Lower leg skin (tissue), 4 donors: ENCODE measurements at places on chromosomes 6 and 20. TPM values are rescaled to one million over a fixed set of nuclear protein-coding genes. Genes with fewer than 3 reads are reported as not detected.

Gene TSPO2
- total RNA-seq, result not detected

Gene NOX3
- total RNA-seq, result not detected

Gene SNAP25
- total RNA-seq, result 0.34 TPM

Gene PRDM13
- not detected for total RNA-seq

GRCh38 chr6:16205377-16206144, 32.8 kb upstream of the GMPR start:
- DNase-seq, result no peak

DNA sequence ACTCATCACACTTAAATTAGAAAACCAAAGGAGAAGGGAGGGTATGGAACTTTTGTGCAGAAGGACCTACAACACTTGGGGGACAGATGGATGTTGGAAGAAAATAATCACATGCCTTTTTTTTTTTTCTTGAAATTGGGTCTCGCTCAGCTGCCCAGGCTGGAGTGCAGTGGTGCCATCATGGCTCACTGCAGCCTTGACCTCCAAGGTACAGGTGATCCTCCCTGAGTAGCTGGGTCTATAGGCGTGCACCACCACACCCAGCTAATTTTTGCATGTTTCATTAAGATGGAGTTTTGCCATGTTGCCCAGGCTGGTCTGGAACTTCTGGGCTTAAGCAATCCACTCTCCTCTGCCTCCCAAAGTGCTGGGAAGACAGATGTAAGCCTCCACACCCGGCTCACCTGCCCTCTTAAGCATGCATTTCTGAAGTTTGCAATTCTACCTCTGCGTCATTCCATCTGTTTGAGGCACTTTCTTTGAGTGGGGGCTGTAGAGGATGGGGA, 370.8 kb upstream of the JARID2 start:
- DNase-seq, result no peak

DNA sequence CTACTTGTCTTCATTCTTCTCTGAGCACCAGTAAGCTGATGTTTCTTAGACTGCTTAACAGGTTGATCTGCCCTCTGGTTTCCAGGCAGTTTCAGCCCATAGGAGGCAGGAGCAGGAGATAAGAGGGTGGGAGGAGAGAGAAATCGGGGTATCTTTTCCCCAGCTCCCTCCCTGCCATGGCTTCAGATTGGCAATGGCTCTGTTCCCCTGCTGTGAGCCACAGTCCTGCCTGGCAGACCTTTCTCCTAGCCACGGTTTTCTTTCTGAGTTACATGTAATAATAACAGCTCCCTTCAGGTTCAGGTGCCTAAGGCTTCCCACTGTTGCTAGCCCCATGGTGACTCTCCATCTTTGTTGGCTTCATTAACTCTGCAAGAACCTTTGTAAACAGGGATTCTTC, 115.3 kb downstream of the CD83 start:
- DNase-seq, result no peak

DNA sequence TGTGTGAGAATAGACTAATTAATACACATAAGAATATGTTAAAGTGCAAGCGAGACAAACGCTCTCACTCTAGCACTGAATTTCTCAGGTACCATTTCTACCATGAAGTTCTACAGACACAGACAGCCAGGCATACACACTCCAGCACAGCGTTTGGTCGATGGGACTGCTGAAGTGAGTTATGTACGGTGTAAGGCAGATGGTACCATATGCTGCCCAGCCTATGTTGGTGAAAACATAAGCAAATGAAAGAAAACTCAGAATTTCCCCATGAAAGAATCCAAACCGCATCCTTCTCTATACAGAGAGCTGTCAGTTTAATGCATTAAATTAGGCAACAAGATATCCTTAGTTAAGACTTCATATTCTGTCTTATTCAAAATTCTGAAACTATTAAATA, 34.9 kb downstream of the AGPAT4 start:
- no peak for DNase-seq
